ENCODE measurements at places on chromosomes 7 and 10.
A peak's percentile ranks its signal among the peaks of the same experiment; 100 is the strongest.

DNA sequence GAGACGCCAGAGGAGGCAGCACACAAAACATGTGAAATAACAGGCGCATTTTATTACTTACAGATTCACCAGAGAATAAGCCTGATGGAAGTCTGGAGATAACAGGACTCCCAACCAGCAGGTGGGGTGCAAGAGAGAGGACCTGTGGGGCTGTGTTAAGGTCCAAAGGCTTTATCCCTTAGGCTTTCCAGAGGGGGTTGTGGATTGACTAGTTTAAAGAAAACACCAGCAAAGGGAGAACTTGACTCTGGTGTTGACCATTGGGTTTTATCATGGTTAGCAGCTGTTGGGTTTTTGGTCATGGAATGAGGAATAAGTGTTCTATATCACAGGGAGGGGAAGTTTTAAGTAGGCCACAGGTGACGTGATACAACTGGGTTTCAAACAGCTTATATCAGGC lies 1.6 kb upstream of the CRPPA start:
- DNase-seq = no peak

DNA sequence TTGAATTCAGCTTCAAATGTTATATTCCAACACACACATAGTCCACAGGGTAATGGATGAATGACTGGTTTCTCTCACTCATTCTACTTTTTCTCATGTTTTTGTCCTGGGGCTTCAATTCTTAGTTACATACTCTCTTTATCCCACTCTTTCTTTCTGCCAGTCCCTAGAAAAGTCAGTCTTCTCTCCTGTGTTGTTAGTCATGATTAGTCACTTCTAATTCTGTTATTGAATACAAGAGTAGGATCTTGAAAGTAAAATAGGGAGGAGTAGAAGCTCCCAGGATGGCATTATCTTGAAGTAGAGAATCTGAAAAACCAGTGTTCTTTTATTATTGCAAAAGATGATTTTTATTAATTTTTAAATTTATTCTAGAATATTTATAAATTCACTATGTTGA lies 45.5 kb upstream of the CALCR start:
- DNase-seq = no peak

DNA sequence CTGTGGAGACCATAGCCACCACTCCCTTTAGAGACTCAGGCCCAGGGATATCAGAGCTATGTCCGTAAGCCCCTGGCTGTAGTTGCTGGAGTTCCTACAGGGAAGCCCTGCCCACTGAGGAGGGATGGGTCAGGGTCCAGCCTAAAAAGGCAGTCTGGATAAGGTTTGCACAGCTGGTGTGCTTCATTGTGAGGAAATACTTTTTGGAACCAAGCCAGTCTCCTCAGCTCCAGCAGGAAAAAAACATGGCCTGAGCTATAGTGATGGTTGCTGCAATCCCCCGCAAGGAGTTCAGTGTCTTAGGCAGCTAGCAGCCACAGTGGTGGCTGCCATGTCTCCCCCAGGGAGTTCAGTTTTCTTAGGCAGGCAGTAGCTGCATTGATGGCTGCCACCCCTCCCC lies 52.6 kb upstream of the CYP2C8 start:
- no peak for DNase-seq

- DNase-seq = no peak
Observed at GRCh38 chr10:95785942-95786669, 30.1 kb downstream of the ENTPD1 start.

- DNase-seq = no peak
Observed at GRCh38 chr10:62442006-62442405, 67.8 kb downstream of the ZNF365 start.

- DNase-seq = no peak
Observed at GRCh38 chr10:43930777-43931176, 282.1 kb upstream of the ZNF32 start.

GRCh38 chr7:137882261-137882668 lies 35.5 kb upstream of the DGKI start:
- DNase-seq = no peak

GRCh38 chr10:103241262-103242011 lies 4.2 kb upstream of the RPEL1 start:
- DNase-seq = peak; percentile 1

DNA sequence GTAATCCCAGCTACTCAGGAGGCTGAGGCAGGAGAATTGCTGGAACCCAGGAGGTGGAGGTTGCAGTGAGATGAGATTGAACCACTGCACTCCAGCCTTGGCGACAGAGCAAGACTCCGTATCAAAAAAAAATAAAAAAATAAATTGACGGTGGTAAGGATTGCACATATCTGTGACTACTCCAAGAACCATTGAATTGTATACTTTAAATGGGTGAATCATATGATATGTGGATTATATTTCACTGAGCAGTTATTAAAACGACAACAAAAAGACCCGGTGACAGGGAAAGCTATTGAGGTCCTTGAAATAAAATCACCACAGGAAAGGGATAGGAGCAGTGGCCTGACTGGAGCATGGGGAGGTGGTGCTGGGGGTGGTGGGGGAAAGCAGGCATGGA lies 31.2 kb upstream of the COMTD1 start:
- DNase-seq = no peak

DNA sequence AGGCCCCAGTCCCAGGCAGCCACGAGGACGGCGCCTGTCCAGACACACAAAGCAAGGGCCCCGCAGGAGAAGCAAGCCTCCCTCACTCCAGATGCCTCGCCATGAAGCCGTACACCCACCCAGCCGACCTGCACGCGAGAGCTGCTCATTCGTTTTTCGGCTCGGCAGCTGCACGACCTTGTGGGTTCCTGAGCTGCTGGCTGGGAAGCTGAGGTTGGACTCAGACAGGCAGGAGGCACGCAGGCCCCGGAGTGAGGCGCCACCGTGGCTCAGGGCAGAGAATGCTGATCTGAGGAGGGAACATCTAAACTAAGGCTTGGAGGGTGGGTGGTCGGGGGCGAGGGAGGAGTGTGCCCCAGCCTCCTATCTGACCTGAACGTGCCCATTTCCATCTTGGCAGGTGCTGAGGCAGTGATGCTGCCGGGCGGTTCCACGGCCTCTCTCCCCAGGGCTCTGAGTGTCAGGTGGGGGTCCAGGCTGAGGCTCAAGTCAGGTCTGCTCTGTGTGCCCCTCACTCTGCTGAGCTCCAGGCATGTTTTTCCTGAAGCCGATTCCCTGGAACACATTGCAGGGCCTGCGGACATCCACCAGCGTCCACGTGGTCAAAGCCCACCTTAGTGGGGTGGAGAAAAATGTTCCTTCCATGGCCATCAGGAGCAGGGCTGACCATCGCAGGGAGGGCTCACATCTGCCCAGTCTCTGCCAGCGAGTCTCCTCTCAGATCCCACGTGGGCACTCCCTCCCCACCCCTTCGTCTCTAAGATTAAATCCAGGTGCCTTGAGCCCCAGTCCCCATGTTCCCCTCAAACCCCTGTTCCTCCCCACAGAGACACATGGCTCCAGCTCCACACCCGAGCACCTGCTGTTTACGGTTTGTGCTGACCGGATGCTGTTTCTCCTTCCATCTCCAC lies 28.1 kb upstream of the FAM20C start:
- no peak for DNase-seq

GRCh38 chr10:48820231-48820630 lies 119.4 kb downstream of the LRRC18 start:
- DNase-seq = no peak

- no peak for DNase-seq
Observed at GRCh38 chr10:100628061-100628460, 92.3 kb downstream of the HIF1AN start.

DNA sequence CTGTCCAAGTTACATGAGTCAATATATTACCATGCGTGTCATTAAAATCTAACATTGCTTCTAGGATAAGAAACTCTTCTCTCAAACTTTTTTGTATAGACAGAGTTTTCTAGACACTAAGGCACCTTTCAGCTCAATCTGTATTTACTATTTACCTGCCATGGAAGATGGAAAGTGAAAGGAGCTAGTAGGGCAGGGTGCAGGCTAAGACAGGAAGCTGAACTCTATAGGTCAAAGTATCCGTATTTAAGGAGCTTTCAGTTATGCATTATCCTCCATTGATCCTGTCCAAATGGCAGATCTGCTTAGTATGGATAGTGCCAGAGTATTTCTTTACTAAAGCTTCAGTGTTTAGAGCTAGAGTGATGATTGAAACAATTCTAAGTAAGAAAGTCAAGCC lies 612.8 kb downstream of the IPMK start:
- DNase-seq = no peak

- DNase-seq = no peak
Observed at GRCh38 chr10:35369049-35369611, 32.8 kb downstream of the CCNY start.

- DNase-seq = no peak
Observed at GRCh38 chr7:16524332-16524731, 2.3 kb upstream of the LRRC72 start.

DNA sequence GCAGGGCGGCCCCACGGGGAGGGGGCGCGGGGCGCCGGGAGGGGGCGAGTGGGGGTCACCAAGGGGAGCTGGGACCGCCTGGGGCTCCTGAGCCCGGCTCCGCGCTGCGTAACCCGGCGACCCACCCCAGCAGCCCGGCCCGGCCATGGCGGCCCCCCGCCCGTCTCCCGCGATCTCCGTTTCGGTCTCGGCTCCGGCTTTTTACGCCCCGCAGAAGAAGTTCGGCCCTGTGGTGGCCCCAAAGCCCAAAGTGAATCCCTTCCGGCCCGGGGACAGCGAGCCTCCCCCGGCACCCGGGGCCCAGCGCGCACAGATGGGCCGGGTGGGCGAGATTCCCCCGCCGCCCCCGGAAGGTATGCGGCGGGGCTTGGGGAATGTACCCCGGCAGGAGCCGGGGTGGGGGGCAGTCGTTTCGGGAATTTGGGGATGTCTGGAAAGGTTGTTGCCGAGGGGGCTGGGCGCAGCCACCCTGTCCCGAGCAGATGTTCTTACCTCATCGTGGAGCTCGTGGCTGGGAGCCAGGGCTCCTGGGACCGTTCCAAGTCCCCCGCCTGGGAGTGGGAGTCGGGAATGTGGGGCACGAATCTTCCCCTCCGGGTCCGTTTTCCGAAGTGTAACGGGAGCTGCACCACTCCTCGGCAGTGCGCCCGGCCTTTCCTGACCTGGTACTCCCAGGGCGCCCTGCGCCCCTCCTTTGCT lies 431 bp downstream of the ZYX start:
- DNase-seq = no peak

DNA sequence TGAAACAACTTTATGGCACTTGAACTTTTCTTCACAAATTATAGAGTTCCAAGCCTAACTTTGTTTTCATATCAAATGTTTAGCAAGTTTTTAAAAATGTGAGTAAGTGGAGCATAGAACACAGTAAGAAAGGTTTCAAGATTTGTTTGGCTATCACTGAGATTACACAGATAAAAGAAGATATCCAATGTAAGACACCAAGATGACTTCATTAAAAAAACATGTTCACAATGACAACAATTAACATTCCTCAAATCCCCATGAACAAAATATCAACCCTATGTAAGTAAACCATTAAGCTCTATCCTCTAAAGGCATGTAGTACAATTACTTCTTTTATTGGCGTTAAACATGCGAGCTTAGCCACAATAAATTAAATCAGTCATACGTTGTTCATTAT lies 129.7 kb downstream of the RELN start:
- no peak for DNase-seq

GRCh38 chr7:77338883-77339629 lies 77.1 kb downstream of the GSAP start:
- DNase-seq = no peak

- no peak for DNase-seq
Observed at GRCh38 chr10:46299286-46299535, 12.4 kb downstream of the ANTXRL start.

DNA sequence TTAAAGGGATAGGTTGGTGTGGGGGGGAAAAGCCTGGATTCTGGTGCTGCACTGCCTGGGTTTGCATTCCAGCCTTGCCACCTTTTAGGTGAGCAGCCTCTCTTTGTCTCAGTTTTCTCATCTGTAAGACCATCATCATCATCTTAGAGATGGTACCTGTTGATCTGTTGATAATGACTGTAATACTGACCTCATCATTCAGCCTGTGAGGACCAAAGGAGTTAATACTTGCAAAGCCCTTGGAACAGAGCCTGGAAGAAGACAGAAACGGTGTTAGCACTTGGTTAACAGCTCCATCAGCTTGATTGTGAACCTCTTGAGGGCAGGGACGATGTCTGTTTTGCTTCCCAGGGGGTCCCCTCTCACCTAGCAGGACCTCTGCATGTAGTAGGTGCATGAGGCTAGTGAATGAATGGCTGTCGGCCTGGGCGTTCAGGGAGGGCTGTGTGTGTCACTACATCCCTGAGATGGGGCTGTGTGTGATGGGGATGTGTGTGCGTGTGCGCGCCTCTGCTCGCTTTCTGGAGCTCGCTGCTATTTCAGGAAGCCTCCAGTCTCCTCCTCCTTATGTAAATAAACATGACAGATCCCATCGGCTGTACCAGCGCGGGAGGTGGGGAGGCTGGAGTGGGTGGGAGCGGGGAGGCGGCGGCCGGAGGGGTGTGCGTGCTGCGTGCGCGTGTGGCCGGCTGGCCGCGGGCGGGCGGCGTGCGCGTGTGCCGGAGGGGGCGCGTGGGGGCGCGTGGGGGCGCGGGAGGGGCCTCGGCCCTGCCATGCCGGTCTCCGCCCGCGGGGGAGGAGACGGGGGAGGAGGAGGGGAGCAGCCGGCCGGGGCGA lies 61.2 kb downstream of the NEURL1 start:
- peak; percentile 12 for DNase-seq

GRCh38 chr10:5830629-5831445 lies 17.6 kb upstream of the GDI2 start:
- no peak for DNase-seq

DNA sequence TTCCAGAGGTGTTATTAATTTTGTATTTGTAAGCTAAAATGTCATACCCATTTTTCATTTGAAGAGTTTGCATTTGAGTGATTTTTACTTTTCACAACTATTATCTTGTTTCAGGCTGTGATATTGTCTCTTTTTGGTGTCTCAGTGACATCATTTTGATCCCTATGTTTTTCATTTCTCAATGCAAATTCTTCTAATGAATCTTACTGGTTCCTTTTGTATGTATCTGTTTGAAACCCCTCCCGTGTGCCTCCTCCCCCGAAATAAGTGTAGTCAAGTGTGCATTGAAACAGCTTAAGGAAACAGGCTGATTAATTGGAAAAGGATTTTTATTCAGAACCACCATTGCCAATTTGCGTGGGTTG lies 77.8 kb downstream of the SHH start:
- DNase-seq = no peak

DNA sequence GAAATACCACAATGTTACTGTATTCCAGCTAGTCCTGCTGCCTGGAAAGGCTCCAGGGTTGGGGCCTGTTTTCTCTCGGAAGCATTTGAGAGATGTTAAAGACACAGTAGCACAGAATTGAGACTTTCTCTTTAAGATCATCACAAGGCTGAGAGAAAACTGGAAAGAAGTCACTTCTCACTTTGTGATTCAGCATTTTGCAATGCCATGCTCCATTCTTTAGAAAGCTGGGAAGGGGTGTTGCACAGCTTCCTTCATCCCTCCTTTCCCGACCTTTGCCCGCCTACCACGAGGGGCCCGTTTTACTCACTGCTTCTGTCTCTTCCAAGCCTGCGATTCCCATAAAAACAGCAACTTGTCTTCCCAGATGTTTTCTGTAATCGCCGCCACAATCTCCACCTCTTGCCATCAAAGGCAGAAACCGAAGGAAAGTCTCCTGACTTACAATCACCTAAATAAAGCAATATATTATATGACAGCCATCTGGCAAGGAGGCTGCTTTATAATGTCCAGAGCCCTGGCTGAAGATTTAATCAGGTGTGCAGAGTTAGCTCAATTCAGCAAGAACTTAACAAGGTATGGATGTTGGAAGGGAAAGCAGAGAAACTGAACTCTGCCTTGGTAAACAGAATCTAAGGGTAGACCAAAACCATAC lies 18.9 kb downstream of the NOD1 start:
- DNase-seq = no peak
